ENCODE measurements at places on chromosomes 6 and 20.

- no peak for DNase-seq
Measured at GRCh38 chr6:54700158-54700557, 146.4 kb upstream of the FAM83B start.

GRCh38 chr6:106743612-106744011 is 114.2 kb downstream of the QRSL1 start:
- no peak for DNase-seq

DNA sequence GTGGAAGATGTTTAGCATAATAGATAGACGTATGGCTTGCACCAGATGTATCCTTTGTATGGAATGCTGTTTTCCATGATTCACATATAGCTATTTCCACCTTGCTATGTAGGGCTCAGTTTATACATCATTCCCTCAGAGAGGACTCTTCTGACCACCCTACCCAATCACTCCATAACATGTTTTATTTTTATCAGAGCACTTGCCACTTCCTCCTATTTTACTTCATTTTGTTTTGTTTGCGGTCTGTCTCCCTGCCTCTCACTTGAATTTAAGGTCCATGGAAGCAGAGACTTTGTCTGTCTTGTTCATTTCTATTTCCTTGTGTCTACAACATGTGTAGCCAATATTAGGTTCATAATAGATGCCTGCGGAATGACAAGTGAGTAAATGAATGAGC is 266.9 kb upstream of the CITED2 start:
- no peak for DNase-seq

- DNase-seq = no peak
Measured at GRCh38 chr20:50130356-50130723, 17.4 kb upstream of the UBE2V1 start.

DNA sequence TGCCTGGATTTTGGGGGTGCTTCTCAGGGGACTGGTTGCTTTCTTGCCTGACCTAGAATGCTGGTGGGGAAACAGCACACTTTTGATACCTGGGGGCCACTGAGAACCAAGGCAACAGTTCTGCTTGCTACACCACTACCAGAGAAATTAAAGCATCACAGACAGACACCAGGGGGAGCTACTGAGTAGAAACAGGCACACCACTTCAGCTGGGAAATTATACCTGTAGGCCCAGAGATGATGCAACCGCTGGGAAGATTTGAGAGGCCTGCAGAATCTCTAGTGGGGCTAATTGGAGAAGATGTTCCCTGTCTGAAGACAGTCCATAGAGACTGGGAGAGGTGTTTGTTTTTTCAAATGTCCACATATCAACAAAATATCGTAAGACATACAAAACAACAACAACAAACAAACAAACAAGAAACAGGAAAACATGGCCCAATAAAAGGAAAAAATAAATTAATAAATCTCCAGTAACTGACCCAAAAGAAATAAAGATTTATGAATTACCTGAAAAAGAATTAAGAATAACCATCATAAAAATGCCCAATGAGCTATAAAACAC is 129.4 kb upstream of the RIN2 start:
- no peak for DNase-seq

DNA sequence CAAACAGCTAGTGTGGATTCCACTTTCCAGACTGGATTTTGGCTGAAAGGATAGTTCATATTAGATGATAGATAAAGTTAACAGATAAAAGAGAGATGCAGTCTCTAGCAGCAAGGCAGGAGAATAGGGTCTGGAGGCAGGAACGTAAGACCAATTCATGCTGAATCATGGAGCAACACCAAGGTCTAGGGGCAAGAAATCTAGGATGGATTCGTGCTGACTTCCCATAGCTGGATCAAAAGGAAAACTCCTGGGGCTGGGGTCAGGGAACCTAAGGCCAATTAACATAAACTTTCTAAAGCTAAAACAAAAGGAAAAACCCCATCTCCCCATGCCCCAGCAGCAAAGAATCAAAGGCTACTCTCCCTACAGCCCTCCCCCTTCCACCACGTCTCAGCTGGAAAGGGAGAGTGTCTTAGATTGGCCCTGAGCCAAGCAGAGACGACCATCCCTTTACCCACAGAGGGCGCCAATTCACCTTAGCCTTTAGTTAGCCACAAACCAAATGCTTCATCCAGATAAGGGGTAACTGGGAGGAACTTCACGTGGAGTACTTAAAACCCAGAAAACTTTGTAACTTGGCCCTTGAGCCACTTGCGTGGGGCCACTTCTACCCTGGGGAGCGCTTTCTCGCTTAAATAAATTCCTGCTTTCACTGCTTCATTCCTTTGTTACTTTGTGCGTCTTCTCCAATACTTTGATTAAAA is 7.6 kb downstream of the TREM1 start:
- DNase-seq = peak; percentile 39

DNA sequence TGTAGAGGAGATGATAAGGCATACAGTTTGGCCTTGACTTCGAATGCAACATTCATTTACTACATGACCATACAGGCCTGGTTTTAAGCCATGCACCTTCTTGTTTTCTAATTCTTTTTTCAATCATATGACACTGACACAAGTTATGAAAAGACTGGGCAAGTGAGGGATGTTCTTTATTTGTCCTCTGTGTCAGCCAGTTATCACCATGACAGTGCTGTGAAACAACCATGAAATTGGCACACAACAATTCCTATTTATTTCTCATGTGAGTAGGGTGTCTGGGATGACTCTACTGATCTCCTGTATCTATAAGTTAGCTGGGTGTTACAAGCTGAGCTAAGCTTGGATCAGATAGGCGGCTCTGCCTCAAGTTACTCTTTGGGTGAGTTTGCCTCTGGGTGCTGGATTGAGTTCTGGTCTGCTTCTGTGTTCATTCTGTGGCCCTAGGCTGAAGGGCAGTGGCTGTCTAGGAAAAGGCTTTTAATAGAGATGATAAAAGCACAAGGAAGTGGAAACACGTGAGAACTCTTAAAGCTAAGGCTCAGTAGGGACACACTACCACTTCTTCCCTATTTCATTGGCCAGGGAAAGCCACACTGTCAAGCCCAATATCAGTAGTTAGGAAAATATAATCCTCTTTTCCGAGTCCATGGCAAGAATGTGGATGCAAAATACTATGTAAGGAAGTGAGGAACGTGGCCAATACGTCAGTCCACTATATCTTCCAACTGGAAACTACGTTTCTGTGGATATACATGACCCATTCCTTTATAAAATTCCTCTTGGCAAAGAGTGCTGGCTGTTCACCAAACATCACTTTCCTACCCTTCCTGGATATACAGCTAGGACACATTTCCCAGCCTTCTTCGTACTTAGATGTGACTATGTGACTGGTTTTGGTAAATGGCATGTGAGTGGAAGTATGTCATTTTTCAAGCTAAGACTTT is 126.2 kb upstream of the RNF24 start:
- DNase-seq = no peak

GRCh38 chr6:79005497-79005896 is 72.6 kb downstream of the PHIP start:
- no peak for DNase-seq

DNA sequence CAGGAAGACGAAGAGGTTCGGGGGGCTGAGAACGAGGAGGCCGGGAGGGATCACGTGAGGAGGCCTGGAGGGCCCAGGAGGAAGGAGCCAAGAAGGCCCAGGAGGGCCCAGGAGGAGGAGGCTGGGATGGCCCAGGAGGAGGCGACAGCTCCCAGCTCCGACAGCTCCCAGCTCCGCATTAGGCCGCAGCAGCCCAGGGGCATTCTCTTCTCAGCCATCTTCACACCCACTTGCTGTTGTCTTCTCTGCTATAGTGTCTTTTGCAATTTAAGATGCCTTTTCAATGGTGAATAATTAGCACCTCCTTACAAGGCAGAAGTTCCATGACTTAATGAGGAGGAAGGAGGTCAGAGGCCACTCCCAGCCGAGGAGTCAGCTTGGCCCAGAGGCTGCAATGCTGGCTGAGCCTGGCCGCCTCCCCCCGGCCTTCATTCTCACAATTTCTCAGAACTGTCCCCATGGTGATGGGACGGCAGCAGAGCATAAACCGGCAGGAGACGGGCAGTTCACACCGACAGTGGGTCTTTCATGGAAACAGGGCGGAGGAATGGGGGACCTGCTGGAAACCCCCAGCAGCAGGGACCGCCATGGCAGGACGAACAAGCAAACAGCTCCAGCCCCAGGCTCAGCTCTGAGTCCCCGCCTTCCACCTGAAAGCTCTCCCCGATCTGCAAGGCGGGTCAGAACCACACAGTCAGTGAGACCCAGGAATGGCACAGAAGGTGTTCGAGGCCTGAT is 45.1 kb downstream of the WDR27 start:
- no peak for DNase-seq

GRCh38 chr6:3252861-3253596 is 5.7 kb upstream of the PSMG4 start:
- no peak for DNase-seq

- peak; percentile 56 for DNase-seq
Measured at GRCh38 chr20:62136283-62137091, 6.7 kb downstream of the PSMA7 start.

GRCh38 chr20:38139977-38140753 is 24.9 kb downstream of the TGM2 start:
- DNase-seq = no peak

- no peak for DNase-seq
Measured at GRCh38 chr6:163955096-163955495, 540.6 kb downstream of the QKI start.

- DNase-seq = no peak
Measured at GRCh38 chr6:168377856-168378832, 58.6 kb upstream of the DACT2 start.

DNA sequence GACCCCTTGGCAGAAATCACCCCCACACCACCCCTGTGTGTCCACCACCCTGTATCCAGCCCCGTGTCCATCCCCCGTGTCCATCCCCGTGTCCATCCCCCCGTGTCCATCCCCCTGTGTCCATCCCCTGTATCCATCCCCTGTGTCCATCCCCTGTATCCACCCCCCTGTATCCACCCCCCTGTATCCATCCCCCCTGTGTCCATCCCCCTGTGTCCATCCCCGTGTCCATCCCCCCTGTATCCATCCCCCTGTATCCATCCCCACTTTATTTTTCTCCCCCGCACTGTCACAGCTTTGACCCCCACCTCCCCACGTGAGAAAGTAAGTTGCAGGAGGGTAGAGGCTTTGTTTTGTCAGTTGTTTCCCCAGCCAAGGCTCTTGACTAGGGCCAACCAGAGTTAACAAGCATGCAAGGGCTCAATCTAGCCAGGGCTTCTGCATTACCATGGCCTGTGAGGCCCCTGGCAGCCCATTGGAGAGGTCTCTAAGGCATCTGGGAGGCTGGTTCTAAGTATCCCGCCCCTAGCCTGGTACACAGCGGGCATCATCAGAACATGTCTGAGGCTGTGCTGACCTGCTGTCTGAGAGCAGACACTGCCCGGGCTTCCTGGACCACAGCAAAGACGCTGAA is 18.1 kb upstream of the SIRPA start:
- DNase-seq = no peak

DNA sequence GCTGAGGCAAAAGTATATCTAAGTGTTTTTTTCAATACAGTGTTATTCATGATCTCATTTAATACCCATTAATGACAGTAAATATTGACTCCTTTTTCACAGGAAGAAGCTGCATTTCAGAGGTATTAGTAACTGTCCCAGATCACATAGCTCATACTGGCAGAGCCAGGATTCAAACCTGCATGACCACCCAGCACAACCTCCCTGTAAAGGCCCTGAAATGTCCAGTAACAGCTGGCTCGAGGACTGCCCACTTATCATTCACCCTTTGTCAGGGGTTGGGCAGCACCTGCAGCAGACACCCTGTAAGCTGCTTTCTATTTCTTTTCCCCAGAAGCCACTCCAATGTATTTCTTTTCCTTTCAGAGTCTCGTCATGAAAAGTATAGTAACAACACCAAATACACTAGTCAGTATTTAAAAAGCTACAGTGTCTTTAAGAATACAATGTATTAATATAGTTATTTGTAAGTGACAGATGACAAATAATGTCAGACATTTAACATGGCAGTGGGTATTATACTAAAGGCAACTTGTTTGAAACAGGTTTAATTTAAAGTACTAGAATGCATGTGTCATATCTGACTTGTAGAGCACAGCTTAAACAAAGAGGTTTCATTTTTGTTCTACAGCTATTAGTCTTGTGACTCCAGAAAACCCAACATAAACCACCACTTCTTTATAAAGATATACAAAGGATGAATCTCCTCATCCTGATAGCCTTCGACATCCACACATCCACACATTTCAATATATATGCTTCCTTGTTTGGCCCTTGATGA is 841.6 kb upstream of the GJE1 start:
- DNase-seq = no peak

DNA sequence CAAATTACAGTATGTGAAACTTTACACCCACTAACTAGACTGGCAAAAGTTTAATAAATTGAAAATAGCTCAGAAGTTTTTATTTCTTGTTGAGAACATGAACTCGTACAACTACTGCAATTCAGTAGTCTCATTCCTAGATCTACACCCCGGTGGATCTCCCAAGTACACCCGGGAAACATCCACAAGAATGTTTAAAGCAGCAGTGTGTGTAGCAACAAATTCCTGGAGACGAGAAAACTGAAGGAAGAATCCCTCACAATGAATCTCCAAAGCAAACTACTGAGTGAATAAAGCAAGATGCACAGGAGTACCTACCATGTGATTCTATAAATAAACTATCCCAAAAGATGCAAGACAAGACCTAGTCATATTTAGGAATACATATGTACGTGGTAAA is 954.0 kb upstream of the MAP3K7 start:
- no peak for DNase-seq

- no peak for DNase-seq
Measured at GRCh38 chr20:33789109-33789857, 21.9 kb upstream of the CHMP4B start.

GRCh38 chr6:127938701-127939100 is 37.8 kb upstream of the THEMIS start:
- no peak for DNase-seq

Data from stimulated activated CD8-positive, alpha-beta memory T cell treated with anti-CD3 and anti-CD28 coated beads, Interleukin-4, amount 100 ng/mL, for 1 hour (primary cell).